Keratinocyte (primary cell): ENCODE measurements at places on chromosomes 7 and 10.

DNA sequence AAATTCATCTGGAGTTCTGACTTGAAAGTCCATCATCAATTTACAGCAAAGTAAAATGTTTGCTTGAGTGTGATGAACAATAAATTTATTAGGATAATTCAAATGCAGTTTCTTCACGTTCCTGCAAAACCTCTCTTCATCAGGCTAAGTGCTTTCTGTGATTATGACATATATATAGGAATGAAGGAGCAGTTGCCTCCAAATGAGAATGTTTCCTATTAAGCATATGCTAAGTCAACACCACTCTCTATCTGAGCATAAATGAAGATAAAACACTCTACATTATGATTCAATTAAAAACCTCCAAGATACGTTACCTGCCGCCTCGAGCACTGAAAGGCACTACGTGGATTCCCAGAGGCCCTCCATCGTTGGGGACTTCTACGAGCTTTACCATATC lies 416.1 kb downstream of the PARD3 start:
- DNase-seq, result no peak

DNA sequence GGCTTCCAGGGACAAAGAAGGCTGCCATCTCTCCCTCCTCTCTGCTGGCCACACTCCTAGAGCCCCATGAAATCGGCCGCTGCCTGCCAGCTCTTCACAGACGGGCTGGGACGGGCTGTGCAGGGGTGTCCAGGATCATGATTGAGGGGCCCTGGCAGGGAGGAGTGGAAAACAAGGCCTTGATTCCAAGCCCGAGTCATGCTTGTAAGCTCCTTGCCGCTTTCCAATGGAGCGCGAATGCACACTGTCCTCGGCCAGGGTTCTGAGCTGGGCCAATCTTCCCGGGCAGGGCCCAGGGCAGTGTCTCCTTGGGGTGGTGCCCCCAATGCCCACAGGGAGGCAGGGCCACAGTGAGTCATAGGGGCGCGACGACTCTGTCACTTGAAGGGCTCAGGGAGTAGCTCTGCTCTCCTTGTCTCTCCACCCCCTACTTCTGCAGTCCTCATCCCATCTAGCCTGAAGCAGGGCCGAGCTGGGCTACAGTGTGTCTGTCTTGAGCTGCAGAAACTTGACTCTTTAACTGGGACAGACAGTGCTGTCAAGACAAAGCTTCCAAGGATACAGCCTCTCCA lies 186.2 kb upstream of the SVIL start:
- no peak for DNase-seq

- no peak for DNase-seq
Measured at GRCh38 chr10:3398825-3399646, 226.5 kb upstream of the PITRM1 start.

DNA sequence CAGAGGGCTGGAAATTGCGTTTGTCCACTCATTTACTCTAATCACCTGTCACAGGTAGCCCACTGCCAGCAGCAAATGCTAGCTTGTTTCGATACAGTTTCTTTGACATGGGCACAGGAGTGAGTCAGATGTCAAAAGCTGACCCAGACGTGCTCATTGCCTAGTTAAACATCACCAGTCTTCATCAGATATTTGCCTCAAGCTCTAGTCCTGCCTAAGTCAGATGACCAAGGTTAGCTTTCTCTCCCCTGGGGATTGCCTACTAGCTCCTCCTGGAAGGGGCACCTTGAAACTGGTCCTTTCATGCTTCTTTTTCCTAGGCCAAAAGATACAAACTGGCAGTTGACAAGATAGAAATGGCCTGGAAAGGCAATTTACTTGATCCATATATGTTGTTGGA lies 35.2 kb downstream of the GPAM start:
- DNase-seq, result no peak

DNA sequence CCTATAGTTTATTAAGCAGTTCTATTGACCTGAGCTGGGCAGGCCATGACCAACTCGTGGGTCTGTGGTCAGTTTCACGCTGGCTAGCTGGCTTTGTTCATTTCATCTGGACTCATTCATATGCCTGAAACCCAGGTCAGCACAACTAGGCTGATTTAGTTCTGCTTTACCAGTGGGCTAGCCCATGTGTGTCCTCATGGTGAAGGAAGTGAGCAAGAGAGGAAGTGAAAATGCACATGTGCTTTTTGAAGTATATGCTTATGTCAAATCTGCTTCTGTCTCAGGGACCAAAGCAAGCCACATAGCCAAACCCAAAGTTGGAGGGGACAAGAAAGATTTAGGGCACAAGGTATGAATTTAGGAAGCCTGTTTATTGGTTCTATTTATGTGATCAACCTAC lies 154.5 kb downstream of the RNF133 start:
- DNase-seq, result no peak

GRCh38 chr10:9076066-9076465 lies 1021.6 kb downstream of the GATA3 start:
- no peak for DNase-seq

DNA sequence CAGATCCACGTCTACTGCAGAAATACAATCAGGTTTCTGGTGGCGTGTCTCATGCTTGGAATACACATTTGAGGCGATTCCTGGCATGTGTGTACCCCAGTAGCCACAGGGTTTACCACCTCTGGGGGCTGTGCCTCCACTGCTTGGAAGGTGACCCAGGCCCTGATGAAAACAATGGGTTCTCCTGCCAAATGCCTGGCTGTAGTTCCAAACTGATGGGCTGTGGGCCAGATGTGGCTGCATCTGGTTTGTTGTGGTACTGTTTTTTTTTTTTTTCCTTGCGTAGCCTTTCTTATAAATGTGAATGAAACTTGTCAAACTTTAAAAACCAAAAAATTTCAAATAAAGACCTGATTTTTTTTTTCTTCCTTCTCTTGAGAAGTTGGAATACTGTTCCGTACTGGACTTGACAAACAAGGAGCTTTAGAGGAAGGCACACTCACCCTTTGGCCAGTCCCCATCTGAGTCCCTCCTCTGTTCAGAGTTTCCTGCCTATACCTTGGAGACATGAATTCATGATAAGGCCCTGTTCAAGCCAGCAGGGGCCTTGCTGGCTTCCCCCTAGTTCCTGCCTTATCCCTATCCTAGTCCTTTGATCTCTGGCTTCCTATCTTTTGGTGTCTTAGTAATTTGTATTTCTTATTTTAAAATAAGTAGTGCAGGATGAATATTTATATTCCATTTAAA lies 217.1 kb downstream of the PHTF2 start:
- DNase-seq, result no peak

DNA sequence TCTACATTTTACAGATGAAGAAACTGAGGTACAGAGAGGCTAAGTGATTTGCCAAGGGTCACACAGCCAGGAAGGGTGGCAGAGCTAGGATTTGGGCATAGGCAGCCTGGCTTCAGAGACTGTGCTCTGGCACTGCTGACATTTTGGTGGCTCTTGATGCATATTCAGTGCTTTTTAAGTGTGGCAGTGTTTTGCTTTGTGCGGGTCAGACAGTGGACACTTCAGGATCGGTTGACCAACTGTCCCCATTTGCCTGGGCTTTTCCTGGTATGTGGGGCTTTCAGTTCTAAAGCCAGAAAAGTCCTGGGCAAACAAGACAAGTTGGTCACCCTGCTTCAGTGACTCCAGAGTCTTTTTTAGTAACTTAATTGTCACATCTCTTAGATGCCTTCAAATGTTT lies 35.0 kb downstream of the SUFU start:
- no peak for DNase-seq
